AG20443 (cell line): ENCODE measurements at places on chromosomes 11 and 22.

DNA sequence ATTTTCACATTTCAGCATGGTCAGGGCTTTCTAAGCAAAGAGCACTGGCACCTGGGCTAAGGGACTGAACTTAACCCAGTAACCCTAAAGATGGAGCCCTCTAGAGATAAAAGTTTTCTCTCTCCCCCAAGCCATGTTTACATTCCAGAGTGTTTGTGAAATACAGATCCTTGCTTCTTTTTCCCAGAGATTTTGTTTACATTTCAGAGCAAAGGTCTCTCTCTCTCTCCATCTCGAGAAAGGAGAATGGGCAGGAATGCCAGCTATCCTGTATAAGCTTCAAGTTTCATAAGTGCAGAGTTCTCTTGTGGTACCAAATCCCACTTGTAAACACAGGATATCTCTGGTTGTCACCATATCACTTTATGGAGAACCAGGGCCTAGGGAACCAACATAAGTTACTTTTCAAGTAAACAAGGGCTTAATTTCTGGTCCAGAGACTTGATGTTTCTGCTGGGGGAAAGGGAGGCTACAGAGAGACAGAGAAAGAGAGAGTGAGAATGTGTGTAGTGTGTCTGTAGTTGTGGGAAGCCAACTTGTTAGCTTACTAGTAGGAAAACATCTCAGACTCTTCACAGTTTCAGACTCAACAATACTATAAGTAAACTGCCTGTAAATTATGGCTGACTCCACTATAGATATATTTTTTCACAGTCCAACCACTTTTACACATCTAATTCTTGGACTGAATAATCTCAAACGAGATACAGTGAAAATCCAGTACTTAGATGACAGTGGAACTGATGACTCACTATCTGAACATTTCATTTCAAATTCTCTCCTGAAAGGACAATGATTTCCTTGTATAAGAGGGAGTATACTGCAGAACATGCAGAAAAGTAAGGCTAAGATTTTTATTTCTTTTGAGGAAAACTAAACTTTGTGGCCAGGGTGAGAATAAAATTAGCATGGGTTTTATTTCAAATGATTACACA is 76.2 kb downstream of the ARHGAP32 start:
- DNase-seq, result peak; percentile 19

DNA sequence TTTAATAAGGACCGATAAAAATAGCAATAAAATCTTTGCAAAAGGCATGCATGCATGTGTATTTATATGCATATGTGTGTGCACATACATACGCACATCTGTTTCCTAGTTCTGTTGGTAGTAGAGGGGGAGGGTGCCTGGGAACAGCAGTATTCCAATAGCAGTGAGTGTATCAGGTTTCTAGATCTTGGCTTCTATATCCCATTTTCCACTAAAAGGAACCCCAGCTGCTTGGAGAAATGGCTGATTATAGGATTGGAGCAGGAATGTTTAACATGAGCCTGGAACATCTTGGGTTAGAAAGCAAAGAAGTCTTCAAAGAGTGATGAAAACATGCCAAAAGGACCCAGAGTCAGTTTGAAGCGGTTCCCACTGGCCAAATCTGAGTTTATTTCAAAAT is 21.0 kb downstream of the TNRC6B start:
- no peak for DNase-seq

GRCh38 chr11:9276571-9276970 is 11.4 kb upstream of the DENND5A start:
- no peak for DNase-seq

GRCh38 chr22:17260950-17261349 is 41.7 kb upstream of the ADA2 start:
- no peak for DNase-seq

DNA sequence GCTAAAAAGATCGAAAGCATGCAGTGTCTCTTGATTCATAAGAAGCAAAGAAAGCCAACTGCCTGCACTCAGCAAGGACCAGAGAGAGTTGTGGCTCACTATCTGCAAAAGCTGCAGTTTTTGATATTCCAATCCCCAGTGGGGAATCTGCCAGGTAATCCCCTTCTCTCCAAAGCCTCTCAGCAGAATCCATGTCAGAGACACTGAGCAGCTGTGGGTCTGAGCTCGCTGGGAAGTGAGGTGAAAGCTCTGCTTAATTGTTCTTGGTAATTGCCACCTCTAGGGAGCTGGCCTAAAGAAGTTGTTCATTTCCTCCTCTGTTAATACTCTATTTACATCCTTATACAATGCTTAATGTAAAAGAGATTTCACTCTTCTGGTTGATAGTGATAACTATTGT is 261.3 kb upstream of the LRRC4C start:
- no peak for DNase-seq
